ENCODE measurements at places on chromosomes 12 and 14.
A peak's percentile ranks its signal among the peaks of the same experiment; 100 is the strongest.

- DNase-seq, result no peak
These were observed 93.5 kb downstream of the LMNTD1 start for GRCh38 chr12:25459541-25459951.

GRCh38 chr12:12964255-12964654 is 12.3 kb upstream of the GPRC5D start:
- no peak for DNase-seq

GRCh38 chr12:76687981-76688380 is 75.9 kb upstream of the ZDHHC17 start:
- DNase-seq, result peak; percentile 72

DNA sequence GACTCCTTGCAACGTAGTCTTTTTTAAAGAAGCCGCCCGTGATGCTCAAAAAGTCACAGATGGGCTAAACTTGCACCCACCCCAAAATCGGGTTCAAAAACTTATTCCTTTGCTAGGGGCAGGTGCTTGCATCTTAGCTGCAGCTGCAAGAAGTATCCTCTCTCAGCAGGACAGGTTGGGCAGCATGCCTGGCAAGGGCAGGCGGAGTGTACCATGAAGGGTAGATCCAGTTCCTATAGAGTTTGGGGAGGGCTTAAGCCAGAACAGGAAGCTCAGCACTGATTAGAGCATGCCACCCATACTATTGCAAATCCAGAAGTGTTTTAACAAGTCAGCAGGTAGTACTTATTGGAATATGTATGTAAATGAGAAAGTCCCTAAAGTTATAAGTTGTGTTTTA is 48.7 kb downstream of the CPM start:
- no peak for DNase-seq

DNA sequence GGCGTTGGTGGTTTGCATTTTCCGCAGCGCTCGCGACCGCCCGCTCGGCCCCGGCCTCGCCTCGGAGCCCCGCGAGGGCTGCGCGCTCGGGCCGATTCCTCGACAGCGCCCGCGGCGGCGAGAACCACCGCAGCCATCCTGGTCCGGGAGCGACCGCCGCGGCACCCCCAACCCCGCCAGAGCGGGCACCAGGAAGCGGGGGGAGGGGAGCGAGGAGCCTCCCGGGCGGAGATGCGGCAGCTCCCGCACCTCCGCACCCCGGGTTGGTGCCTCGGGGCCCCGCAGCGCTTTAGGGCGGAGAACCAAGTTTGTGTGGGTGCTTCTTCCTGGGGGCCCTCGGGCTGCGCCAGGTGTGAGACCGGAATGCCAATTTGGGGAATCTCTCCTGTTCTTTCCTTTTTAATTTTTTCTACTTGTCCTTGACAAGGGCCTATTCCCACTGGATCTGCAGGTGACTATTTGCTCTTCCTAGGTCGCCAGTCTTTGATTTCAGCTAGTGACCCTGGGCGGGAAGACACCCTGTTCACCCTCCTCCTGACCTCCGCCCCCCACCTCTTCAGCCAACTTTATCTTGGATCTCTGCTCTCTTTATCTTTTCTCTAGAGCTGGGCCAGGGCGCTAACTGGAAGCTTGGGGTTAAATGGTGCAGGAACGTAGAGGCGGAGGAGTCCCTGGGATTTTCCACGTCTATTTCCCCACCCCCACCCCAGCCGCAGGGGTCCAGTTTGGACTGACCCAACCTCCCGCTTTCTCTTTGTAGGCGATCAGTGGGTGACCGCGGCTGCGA is at the start of gene SOCS2:
Gene SOCS2 (plus strand): TSS at position 751 of the 787 bp plus-strand sequence. CDS start 223 bp downstream, outside the sequence.
- peak; percentile 23 for DNase-seq

- no peak for DNase-seq
These were observed 159.1 kb downstream of the PHETA1 start for GRCh38 chr12:111209811-111210210.

- DNase-seq, result no peak
These were observed 12.5 kb upstream of the IFT81 start for GRCh38 chr12:110111476-110112334.

- DNase-seq, result no peak
These were observed 42.7 kb upstream of the FLRT2 start for GRCh38 chr14:85487215-85487614.

DNA sequence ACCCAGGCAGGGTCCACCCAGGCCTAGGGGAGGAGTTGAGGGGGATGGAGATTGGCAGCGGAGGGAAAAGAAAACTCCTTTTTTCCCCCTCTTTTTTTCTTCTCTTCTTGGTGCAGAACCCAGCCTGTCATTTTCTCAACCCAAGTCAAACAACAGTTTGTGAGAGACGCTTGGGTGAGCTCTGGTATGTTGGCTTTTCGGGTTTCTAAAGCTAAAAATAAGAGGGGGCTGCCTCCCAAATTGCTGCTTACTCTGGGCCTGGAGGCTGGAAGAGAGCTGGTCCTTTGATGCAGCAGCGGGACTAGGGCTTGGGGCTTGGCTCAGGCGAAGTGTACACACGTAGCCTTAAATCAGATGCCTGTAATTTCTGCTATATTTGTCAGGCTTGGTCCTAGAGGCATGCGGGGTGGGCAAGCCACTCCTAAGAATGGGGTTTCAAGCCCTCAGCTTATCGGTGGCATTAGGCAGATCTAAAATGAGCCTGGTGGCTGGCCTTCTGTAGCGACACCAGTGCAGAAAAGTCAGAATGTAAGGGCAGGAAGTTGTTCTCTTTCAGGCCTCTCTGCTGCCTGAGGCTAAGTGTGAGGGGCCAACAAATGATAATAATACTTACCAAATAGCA is 816 bp upstream of the SLC8A3 start:
- no peak for DNase-seq

- DNase-seq, result no peak
These were observed 55.8 kb downstream of the CCDC85C start for GRCh38 chr14:99548255-99548654.

GRCh38 chr12:14393751-14394150 is 28.3 kb downstream of the ATF7IP start:
- DNase-seq, result peak; percentile 29

DNA sequence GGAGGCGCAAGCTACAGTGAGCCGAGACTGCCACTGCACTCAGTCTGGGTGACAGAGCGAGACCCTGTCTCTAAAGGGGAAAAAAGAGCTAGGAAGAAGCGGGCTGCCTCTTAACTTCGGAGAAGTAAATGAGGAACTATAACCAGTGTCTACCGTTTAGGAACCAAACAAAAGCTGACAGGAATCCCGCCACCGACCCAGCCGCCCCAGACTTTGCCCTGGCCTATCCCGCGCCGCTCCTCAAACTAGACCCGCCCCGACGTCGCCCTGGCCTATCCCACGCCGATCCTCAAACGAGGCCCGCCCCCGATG is 568 bp upstream of the SIVA1 start:
- no peak for DNase-seq

DNA sequence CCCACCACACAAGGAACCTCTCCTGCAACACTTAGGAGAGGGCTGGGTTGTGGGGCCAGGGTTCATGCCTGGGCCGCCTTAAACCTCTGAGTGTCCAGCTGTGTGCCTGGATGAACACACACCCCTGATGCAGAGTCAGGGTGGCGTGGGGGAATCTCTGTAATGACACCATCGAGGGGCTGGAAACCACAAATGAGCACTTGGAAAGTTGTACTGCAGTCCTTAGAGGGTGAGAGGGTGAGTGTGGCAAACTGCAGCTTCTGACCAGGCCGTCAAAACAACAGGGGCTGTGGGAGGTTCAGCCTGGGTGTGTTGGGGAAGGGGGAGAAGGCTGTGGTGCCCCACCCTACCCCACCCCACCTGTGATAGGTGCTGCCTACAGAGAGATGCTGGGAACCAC is 12.4 kb upstream of the KRT5 start:
- DNase-seq, result no peak

- DNase-seq, result no peak
These were observed 9.7 kb downstream of the DIO3 start for GRCh38 chr14:101571004-101571403.

- DNase-seq, result peak; percentile 21
These were observed 19.5 kb upstream of the TTC9 start for GRCh38 chr14:70622111-70622712.

DNA sequence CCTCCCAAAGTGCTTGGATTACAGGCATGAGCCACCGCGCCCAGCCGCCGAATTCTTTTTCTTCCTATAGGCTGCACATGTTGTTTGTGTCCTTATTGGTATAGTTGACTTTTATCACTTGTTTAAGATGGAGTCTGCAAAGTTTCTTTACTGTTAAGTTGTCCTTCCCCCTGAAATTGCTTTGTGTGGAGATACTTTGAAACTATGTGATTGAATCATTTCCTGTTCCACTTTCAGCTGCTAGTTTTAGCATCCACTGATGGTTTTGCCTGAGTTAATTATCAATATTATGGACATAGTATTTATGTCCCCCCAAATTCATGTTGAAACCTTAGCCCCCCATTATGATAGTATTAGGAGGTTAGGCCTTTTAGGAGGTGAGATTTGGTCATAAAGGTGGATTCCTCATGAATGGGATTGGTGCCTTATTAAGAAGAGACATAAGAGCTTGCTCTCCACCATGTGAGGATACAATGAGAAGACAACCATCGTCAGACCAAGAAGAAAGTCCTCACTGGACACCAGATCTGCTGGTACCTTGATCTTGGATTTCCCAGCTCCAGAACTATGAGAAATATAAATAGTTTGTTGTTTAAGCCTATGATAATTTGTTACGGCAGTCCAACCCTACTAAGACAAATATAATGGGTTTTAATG is 34.9 kb downstream of the PPHLN1 start:
- DNase-seq, result peak; percentile 26

DNA sequence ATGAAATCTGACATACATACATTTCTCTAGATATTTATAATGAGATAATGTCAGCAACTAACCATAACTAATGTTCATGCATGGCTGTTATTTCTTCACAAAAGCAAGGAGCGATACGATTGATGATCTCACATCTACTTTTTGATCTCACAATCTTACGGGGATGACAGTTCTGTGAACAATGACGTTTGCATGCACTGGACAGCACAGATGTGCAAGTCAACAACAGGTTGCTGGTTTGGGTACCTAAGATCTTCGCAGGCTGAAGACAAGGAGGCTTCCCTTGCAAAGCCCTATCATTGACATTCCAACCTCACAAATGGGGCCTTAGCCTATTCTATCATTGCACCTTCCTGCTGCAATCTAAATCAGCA is 53.6 kb downstream of the C12orf42 start:
- DNase-seq, result no peak

DNA sequence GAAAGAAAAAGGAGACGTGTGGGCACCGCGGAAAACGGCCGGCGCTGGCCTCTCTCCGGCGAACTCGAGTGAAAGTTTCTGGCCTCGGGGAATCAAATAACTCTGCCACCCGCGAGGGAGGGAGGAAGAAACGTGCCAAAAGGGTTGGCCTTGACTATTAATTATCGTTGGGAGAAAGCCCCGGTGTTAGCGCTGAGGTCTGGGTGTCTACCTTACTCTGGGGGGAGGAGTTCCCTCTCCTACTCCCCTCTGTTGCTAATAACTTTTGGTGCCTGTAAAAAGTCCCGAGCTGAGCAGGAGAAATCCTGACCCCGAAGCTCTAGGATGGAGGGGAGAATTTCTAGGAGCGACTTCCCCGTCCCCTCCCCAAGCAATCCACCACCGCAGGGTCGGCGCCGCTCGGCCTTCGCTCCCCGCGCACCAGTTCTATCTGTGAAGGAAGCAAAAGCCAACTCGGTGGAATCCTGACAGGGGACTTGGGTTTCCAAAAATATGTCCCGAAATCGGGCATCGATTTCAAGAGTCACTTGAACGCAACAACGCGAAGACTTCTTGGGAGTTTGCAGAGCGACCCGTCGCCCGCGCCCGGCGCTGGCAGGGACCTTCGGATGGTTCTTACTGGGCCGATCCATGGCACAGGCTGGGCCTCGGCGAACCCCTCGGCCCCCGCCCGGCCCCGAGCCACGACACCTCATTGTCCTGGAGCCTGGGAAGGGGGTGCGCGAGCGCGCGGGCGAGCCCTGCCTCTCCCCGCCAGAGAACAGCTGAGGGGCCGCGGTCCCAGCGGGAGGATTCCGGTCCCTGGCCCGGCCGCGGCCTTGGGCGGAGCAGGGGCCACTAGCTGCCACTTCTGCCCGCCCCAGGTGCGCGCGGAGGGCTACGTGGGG is 1.7 kb downstream of the OTX2 start:
- no peak for DNase-seq

DNA sequence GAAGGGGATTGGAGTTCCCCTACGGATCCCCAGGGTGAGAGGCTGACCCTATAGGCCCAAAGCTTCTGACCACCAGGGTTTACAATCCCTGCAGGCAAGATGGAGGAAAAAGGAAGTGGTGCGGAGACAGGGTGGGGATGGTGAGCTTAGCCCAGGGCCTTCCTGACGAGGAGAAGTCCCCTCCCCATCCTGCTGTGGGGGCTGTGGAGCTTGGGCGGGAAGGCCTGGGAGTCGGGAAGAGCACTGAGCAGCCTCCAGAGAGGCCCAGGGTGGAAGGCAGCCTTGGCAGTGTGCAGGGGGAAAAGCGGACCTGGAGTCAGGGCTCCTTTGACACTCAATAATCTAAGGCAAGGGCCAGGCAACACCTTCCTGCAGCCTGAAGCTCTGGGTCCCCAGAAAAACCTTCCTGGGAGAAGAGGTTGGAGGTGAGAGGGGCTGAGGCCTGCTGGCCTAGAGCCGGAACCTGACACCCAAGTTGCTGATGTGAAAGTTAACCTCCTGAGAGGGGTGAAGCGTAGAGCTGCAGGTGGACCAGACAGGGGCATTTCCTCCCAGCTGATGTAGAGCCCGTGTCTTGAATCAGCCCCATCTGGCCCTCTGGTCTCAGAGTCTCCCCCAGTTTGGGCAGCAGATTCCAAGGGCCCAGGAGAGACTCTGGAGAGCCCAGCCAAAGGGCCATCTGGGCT is 6.0 kb downstream of the HDAC7 start:
- DNase-seq, result peak; percentile 14

DNA sequence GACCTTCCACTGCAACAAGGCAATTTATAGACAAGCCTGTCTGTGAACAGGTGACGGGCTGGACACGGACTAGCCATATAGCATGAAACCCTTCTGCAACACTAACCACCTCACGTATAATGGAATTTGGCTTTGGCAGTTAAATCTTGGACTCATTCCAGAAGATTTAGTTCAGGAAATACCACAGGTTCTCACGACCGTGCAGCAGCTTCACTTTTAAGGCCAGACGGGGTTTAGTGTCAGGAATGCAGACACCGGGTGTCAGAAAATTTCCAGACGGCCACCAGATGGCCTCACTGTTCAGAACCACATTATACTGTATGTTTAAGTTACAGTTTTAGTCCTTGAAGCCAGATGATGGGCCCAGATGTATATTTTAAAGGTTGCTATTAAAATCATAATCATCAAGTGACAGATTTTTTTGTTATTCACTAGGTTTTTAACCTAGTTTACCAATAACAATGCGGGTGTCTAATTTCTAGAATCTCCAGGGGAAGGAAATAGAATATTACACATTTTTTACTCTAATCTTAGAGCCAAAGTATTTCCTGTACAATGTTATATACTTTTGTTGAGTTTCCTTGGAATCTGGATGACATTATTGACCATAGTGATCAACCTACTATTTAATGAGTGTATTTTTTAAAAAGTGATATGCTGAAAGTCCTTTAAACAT is 90.5 kb upstream of the TMPO start:
- DNase-seq, result peak; percentile 94

- no peak for DNase-seq
These were observed 700.5 kb upstream of the STXBP6 start for GRCh38 chr14:25750436-25750835.

Data from fibroblast of skin of abdomen (primary cell).